Neural progenitor cell (in vitro differentiated cells): ENCODE measurements at places on chromosomes 7 and 10.

DNA sequence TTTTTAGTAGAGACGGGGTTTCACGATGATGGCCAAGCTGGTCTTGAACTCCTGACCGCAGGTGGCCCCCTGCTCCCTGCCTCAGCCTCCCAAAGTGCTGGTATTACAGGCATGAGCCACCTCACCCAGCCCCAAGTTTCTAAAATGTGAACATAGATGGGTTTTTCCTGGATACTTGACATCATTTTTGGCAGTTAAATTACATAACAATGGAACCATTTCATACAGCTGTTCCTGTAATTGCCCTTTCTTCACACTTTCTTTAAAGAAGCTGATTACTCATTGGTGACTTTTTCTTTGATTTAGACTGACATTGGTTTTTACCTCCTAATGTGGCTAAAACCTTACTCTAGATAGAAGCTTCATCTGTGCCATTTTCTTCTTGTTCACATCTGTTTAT lies 5.9 kb downstream of the ZKSCAN1 start:
- DNase-seq = no peak

- no peak for DNase-seq
Measured at GRCh38 chr10:122446668-122447423, 7.6 kb upstream of the ARMS2 start.

GRCh38 chr7:114100810-114101209 lies 182.0 kb upstream of the PPP1R3A start:
- no peak for DNase-seq

- no peak for DNase-seq
Measured at GRCh38 chr10:47042199-47042473, 130.9 kb downstream of the PTPN20 start.

DNA sequence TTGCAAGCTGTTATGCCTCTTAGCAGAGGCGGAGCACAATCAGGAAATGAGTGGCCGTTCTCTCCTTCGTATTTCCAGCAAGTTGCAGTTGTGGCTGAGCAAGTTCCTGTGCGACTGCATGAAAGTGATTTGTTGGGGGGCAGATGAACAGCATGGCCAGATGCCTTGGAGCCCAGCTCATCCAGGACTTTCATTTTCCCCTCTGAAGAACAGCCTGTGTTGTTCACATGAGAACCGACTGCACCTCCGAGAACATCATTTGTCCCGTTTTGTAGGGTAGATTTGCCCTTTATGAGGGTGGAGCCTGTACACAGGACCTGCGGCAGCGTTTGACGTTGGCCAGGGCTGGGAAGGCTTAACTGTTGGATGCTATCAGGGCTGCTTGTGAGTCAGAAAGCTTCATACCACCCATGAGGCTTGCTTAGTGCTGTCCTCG lies 4.4 kb downstream of the BAG3 start:
- DNase-seq = no peak

DNA sequence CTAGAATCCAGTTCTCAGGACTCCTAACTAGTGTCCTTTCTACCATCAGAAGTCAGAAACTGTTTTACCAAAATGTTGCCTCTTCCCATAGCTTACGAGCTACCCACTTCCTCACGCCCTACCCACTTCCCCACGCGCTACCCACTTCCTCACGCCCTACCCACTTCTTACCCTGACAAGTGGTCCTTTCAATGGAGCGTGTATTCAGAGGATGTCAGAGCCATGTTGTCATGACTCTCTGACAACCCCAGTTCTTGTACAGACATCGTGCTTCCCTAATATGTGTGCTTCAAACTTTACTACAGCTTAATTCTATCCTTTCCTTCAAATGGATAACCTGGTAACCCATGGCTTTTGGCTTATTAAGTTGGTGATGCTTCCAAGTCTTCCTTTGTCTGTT lies 84.8 kb upstream of the PHF14 start:
- DNase-seq = no peak
